ENCODE measurements at places on chromosomes 5 and 9.

DNA sequence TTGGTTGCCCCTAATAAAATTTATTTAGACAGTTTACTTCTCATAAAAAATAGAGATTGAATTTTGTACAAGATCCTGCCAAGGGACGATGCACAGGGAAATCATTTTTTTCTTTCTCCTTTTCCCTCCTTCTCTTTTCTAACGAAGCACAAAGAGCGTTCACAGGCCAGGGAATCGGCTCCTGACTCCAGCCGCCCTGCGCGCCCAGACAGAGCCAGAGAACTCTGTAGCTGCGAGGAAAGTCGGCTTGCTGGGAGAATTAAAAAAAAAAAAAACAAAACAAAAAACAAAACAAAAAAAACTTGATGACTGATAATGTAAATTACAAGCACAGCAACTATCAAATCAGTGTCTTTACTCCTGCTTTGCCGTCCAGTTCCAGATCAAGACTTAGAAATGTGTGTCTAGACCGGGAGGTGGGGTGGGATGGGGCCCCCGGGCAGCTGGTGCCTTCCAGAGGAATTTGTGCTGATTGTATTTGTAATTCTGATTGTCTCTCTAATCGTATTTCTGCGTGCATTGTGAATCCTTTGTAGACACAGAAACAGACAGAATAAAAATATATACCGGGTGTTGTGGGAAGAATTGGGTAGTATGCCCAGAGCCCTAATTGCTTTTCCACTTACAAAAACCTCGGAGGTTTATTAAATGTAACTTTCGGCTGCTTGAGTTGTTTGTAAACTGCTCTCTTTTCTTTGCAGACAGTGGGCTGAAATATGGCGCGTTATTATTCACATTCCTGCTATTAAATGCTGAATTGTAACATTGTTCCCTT is 3.6 kb upstream of the OTP start:
- no peak for ATAC-seq

- ATAC-seq: no peak
Observed at GRCh38 chr5:175654807-175655206, 3.1 kb upstream of the HRH2 start.

- ATAC-seq: no peak
Observed at GRCh38 chr9:23341346-23341745, 484.7 kb downstream of the ELAVL2 start.

- ATAC-seq: no peak
Observed at GRCh38 chr9:113281356-113281755, 5.9 kb downstream of the PRPF4 start.

DNA sequence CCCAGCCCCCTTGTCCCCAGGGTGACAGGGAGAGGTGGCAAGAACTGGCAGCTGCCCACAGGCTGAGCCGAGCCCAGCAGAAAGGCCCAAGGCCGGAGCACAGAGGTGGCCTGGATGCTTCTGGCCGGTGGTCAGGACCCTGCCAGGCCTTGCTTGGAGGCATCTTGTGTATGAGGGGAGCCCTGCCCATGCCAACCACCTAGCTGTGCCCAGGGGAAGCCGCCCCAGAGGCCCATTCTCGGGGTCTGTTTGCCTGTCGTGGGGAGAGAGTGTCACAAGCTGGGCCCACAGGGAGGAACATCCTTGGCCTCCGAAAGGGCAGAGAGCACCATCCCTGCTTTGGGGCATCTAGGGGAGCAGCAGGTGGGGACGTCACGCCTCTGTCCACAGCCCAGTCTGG is 10.0 kb downstream of the NKD2 start:
- ATAC-seq: no peak

DNA sequence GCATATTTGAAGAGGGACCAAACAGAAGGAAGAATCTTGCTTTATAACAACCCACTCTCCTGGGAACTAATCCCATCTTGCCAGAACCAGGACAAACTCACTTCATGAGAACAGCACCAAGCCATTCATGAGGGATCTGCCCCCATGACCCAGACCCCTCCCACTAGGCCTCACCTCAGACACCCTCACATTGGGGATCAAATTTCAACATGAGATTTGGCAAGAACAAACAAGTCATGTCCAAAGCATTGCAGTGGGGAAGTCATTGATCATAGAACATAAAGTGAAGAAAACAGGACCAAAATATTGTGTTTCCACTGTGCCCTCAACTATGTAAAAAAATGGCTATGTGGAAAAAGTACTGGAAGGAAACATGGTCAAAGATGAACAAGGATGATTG is 43.9 kb downstream of the MAP1B start:
- peak; percentile 56 for ATAC-seq

GRCh38 chr9:76417394-76417793 is 23.2 kb upstream of the RFK start:
- no peak for ATAC-seq

DNA sequence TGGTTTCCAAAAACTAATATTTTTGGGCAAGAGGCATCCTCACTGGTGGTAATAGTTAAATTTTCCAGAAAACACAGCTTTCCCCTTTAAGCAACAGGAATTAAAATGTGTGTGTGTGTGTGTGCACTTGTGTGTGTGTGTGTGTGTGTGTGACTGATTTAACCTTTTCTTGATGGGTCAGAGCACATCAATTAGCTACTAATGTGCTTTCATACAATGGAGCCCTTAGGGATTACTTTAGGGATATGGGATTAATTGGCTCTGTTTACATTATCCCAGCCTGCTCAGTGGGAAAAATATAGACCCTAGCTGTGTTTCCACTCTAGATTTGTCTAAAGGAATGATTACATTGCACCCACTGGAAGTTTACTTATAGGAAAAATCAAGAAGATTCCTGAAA is 6.5 kb downstream of the PLCXD3 start:
- ATAC-seq: no peak

All from gastroesophageal sphincter (tissue), 4 donors.